Activated T-helper 1 cell treated with Interleukin-2 at 50 U/mL for 16 hours (primary cell): ENCODE measurements at places on chromosomes 1 and 21.

DNA sequence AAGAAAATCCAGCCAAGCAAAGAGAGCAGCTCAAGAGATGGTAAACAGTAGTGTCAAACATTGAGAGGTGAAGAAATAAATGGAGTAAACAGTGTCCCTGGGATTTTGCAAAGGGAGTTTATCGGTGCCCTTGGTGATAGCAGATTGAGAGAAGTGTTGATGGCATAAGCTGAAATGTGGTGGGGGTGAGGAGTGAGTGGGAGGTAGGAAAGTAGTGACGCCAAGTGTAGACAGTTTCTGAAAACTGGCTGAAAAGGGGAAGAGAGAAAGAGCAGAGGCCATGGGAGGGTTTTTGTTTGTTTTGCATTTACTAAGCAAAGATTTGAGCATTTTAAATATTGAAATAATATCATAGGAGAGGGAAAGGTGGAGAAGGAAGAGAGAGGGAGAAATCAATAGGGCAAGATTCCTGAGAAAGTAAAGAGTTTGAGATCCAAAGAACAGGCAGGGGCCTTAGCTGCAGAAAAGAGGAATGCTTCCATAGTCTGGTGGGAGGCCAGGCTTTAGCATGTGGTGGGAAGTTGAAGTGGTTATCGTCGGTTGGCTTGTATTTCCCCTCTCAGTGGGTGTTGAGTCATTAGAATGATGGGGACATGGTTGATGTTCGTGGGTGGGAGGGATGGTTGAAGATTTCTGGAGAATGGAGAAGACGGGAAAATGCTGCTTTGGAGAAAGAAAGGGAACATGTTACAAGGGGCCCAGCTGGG lies 26.8 kb upstream of the RASAL2 start:
- DNase-seq, result no peak

GRCh38 chr1:60952612-60953111 lies 129.7 kb upstream of the NFIA start:
- DNase-seq, result no peak

- no peak for DNase-seq
These were observed 17.2 kb upstream of the C1QA start for GRCh38 chr1:22619252-22619651.

DNA sequence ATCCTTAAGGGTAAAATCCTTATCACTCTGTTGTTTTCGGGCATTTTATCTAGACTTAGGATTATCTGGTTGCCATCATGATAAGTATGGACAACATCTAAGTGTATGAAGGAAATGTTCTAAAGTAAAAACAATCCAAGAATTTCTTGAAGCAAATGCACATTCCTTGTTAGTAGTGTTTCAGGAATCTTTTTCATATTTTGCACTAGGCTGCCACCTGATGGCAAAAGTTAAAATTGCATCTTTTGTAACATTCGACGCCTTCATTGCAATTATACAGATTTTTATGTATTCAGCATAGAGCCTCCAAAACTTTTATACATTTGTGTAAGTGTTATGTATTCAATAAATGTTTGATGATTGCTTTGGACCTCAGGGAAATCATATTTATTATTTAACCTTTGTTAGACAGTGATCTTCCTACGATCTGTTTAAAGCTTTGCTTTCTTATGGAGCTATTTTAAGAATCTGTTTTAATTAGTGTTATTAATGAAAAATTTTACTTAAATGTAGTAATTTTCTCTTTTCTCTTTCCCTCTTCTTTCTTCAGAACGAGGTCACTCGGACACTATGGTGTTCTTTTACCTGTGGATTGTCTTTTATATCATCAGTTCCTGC lies 49.4 kb upstream of the KIAA1614 start:
- no peak for DNase-seq

GRCh38 chr21:37645848-37646247 lies 270.4 kb downstream of the KCNJ6 start:
- DNase-seq, result no peak
